Endothelial cell (in vitro differentiated cells): ENCODE measurements at places on chromosomes 3 and 15. TPM values are rescaled to one million over a fixed set of nuclear protein-coding genes. Genes with fewer than 3 reads are reported as not detected.

The PPCDC gene
- 25.0 TPM for total RNA-seq

The MAP6D1 gene
- total RNA-seq = 0.90 TPM

The OR5AC2 gene
- not detected for total RNA-seq

DNA sequence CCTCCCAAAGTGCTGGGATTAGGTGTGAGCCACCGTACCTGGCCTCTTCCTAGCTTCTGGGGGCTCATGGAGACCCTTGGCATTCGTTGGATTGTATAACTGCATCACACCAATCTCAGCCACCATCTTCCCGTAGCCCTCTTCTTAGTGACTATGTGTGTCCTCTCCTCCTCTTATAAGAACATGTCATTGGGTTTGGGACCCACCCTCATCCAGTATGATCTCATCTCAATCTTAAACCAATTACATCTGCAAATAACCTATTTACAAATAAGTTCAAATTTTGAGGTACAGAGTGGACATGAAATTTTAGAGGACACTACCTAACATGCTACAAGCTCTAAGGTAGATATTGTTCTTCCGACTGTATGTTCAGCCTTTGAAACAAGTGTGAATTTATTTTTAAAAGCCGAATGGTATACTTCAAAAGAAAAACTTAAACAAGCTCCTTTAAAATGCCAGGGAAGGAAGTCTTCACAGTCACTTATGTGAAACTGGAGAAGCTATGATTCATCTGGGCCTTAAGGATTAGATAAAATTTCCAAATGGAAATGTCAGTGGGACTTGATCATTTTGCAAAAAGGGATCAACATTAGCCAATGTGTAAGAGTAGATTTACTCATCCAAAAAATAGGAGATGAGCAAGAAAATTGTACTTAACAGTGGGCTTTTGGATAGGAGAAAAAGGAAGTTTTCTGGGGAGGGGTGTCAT is 225.7 kb downstream of the MEX3B start:
- DNase-seq = no peak

The CACNA1D gene
- 208 TPM for total RNA-seq

DNA sequence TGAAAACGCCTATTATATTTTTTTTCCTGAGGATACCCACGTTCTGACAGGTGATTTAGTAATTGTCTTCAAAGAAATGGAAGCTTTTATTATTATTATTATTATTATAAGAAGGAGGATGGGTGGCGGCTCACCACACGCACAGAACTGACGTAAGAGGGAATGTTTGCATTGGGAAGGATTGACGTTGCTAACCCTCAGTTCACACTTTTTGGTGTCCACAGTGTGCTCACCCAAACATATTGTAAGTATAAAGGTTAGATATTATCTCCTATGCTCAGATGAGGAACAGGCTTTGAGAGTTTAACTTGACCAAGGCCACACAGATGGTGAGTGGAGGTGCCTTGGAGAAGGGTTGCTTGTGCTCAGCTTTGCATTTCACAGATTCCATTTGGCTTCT is 533.5 kb upstream of the TBL1XR1 start:
- no peak for DNase-seq

DNA sequence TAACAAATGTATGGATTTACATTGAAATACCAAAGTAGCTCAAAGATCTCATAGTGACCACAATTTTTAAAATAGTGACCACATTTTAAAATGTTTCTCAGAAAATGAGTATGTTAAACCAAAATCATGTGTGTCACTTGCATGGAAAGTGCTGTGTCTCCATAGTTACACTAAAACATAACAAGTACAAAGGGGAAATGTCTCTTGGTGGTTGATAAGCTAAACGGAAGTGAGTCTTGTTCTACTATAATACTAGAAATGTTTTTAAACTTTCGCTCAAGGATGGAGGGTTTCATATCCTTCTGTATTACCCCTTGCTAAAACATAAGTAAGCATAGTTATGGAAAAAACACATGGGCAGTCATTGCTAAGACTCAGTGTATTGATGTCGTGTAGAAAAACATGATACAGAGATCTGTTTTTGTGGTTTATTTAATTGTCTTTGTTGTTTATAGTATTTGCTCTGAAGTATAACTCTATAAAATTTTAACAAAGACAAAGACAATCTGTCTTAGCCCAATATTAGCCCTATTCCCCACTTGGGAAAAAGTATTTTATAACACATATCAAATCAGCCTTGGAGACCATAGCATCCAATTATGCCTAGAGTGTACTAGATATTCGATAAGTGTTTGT is 27.0 kb upstream of the DENND4A start:
- DNase-seq = no peak

DNA sequence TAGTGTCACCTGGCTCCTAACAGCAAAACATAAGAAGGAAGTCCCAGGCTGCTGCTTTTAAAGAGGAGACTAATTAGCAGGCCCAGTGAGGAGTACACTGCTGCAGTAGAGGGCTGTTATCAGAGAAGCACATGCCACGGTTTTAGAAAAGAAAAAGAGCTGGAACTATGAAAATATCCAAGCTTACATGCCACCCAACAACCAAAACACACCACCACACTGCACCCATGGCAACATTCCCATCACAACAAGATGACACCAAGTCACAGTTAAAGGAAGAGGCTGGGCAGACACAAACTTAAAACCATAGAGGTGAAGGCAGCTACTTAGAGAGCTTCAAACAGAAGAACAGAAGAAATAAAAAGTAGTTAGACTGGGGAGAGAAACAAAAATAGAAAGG is 37.0 kb downstream of the NPTN start:
- no peak for DNase-seq

GRCh38 chr15:39451871-39452270 is 129.0 kb upstream of the THBS1 start:
- DNase-seq = no peak

DNA sequence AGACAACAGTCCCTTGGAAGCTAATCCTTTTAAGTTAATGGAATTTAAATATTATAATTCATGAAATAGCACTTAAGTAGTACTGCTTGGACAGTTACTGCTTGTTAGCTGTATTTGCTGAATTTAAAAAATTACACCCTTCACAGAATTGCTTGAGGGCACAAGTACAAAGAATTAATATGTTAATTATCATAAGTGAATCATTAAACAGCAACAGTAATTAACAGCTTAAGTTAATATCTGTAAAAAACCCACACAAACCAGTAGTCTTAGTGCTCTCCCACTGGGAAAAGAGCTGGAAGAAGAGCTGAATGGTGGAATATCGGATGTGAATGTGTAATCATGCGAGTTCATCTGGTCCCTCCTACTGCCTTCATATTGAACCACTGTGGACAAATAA is 232.0 kb downstream of the CD47 start:
- no peak for DNase-seq

GRCh38 chr3:123104550-123104949 is 37.7 kb downstream of the PDIA5 start:
- DNase-seq = no peak

DNA sequence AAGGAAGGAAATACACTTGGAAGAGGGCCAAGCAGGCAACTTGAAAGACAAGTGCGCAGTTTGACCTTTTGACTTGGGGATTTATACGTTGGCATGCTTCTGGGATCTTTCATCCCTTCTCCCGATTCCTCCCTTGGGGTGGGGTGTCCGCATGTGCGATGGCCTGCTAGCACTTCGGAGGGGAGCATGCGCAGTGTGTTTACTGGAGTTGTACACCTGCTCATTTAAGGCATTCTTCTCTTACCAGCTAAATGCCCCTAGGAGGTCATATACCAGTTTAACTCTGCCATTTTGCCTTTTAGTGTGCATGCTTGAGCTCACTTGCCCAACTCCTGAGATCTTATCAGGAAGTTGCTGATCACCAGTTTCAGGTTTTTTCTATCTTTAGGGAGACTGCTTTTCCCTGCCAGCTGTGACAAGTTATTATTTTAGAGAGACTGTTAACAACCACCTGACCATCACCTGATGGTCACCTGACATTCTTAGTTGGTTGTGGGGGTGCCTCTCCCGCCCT is 63.5 kb downstream of the BFSP2 start:
- DNase-seq = no peak

DNA sequence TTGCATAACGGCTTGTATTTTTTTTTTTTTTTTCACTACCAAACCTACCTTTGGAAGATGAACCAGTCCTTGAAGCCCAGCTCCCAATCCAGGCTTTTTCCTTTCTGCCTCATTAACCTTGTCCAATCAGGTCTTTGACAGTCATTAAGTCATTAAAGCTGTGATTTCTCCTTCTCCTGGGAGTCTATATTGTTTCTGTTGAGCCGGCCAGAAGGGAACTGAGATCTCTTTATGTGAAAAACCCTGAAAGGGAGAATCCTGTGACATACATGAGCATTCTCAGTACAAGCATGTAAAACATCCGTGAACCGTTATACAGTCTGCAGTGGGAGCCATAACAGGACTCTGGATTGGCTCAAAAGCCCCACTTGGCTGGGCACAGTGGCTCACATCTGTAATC is 40.0 kb downstream of the ZNF589 start:
- no peak for DNase-seq

DNA sequence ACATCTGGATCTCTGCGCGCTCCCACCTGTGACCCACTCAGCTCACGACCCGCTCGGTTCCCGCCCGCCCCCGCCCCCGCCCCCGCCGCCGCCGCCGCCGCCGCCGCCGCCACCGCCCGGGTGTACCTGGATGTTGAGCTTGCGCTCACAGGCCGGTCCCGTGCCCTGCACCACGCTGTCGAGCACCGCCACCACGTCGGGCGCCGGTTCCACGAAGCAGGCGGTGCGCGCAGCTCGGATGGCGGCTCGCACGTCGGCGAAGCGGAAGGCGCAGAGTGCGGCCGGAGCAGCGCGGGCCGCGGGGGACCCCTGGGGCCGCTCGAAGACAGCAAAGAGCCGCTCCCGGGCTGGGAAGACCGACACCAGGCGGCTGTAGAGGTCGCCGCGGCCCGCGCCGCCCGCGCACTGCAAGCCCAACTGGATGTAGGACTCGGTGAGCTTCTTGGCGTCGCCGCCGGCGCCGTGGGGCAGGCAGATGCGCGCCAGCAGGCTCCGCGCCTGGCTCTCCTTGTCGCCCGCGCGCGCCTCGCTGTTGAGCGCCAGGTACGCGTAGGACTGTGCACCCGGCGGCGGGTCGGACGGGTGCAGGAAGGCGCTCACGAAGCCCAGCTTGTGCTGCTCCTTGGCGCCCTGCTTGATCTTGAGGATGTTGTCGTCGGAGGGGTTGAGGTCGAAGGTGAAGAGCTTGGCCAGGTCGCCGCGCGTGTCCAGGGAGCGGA is 1.1 kb downstream of the PLXND1 start:
- DNase-seq = no peak

DNA sequence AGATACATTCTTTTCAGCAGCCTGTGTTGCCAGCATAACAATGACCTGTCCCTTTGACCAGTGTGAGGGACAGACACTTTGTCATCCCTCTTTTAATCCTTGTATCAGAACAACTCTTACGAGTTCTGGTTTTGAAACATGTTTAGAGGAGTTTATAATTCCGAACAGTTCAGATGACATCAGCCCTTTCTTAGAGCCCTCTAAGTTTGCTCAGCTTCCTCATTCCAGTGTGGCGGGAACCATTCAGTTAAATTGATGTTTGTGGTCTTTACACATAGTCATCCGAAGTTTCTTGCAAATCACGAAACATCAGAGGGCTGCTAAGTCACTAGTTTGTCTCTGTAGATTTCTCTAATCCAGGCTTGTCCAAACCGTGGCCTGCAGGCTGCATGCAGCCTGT is 102.5 kb downstream of the AKAP13 start:
- DNase-seq = no peak

DNA sequence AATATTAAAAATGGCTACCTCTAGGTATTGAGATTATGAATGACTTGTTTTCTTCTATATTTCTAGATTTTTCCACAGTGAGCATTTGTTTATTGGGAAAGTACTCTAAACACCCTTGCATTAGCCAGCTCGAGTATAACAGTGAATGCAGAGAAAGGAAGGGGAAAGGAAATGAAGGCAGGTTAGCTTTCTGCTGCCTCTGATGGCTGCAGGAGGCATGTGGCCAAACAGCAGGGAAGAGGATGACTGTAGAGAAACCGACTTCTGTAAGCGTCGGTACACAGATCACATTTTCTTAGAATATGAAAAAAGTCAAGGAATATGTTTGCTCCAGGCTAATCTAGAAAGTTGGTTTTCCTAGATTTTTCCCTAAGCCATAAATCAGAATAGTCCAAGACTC is 19.8 kb downstream of the GNB5 start:
- no peak for DNase-seq

GRCh38 chr3:40120806-40121205 is 188.7 kb upstream of the EIF1B start:
- no peak for DNase-seq

The GRK7 gene
- 0.10 TPM for total RNA-seq

DNA sequence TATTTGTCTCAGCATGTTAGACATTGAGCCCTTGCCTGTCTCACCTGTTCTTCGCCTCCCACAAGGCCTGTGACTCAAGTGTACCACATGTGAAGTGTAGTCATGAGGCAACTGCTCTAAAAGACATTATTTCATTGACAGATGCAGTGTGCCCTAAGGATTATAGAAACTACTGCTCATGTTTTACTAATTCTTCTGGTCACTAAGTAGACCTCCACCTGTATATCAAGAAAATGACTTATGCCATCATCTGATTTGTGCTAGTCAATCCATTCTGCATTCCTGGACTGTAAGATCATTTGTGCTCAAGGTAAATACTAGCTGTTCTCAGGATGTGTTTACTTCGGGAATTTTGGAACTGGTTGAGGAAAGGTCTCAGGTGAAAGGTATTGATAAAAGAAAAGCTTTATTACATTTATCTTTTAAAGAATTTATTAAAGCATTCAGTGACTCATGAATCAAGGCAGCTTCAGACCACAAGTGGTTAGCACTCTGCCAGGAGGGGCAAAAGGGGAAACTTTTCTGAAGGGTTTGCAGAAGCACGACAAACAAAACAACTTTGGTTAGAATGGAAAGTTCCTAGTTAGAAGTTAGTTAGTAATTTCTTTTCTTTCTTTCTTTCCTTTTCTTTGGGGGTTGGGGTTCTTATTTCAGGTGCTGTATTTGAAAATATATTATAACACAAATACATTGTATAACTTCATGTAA is 465.3 kb upstream of the CBLB start:
- no peak for DNase-seq

The SERPINI1 gene
- total RNA-seq = 15.5 TPM

DNA sequence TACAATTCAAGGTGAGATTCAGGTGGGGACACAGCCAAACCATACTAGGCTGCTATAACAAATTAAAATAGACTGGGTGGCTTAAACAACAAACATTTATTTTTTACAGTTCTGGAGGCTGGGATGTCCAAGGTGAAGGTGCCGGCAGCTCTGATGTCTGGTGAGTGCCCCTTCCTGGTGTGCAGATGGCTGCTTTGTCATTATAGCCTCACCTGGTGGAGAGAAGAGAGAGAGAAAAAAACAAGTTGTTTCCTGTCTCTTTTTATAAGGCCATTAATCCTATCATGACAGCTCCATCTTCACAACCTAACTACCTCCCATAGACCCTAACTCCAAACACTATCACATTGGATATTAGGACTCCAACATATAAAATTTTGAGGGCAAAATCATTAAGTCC is 279.7 kb downstream of the ZIC1 start:
- DNase-seq = no peak

The PPP1R14D gene
- not detected for total RNA-seq

- DNase-seq = peak; percentile 94
Measured at GRCh38 chr3:190321789-190322603, at the start of gene CLDN1. Gene CLDN1, minus strand, starts transcription at chr3:190322446. Its CDS starts 240 bp downstream, at chr3:190322206.

The TMC3 gene
- total RNA-seq = not detected
